ENCODE measurements at places on chromosomes 3 and 15. TPM values are rescaled to one million over a fixed set of nuclear protein-coding genes. Genes with fewer than 3 reads are reported as not detected.

The CACNA1D gene
- total RNA-seq, result not detected

The IL17RB gene
- not detected for total RNA-seq

The MRPL3 gene
- total RNA-seq, result 50.2 TPM

The CD276 gene
- total RNA-seq, result 179 TPM
